H54 (cell line): ENCODE measurements at places on chromosomes 5 and 9.

- no peak for DNase-seq
Measured at GRCh38 chr5:91469517-91470165, 86.5 kb upstream of the ARRDC3 start.

DNA sequence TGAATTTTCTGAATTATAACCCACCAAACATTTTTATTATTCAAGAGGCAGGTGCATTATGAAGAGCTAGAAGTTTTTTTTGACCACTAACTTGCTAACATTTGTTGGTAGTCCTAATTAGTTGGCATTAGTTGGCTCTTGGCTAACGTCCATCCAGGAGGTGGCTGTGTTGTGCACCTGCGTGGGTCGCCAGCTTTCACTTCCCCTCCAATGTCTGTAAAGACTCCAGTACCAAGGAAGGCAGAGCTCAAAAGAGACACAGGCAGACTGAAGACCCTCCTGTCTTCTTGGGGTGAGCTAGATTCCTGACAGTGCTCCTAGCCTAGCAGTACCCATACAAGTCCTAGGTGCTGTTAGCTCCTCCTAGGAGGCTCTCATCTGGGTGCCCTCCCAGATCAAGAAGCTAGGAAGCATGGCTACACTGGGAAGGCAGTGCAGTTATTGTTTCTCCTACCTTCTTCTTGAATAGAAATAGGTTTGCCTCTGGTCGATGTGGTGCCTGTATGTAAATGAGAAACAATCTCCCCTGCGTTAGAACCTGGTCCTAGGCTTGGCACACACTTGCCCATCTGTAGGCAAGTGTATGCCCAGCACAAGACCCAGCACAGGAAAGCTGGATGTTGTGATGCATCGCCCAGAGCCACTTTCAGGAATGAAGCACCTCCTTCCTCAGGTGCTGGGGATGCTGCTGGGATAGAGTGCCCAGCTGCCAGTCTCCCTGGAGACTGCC, 190.9 kb downstream of the ICE1 start:
- no peak for DNase-seq

- DNase-seq, result no peak
Measured at GRCh38 chr9:14131356-14132088, 182.4 kb downstream of the NFIB start.

GRCh38 chr9:72454871-72455491, 66.4 kb upstream of the TMC1 start:
- no peak for DNase-seq

- no peak for DNase-seq
Measured at GRCh38 chr5:62585751-62586150, 7.1 kb downstream of the LRRC70 start.

GRCh38 chr5:88884608-88884877, 1.6 kb upstream of the MEF2C start:
- no peak for DNase-seq

DNA sequence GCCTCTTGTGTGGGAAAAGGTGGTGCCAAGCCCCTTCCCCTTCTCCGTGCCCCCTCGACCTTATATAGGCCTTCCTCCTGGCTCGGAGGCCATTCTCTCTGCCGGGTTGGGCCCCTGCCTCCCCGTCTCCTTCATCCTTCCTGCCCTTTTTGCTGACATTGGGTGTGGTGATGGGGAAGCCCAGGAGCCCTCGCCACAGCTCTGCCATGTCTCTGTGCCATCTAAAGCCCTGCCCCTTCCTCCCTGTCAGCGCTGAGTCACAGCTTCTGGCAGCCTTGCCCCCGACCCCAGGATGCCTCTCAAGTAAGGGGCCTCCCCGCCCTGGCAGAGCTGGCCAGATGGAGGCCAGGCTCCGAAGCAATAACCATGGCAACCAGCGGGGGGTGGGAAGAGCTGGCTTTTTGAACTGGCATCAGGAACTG, 30.4 kb downstream of the JADE2 start:
- DNase-seq, result peak; percentile 93

- DNase-seq, result no peak
Measured at GRCh38 chr5:157345485-157345884, 79.6 kb downstream of the CYFIP2 start.

DNA sequence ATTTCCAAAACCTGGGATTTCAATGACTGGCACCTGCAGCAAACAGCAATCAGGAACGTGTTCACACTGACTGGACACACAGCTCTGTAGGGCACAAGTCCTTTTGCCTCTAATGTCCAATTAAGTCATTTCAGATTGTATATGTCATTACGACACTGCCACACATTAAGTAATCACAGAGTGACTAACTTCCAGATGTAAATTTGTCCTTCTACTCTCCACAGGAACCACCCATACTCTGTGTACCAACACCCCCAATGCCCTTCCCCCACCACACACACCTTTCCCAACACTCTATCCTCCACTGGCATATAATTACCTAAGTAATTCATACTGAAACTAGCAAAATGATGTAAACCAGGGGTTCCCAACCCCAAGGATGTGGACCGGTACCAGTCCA, 30.5 kb downstream of the LARS1 start:
- no peak for DNase-seq

- no peak for DNase-seq
Measured at GRCh38 chr5:78953092-78953800, 31.9 kb downstream of the ARSB start.

GRCh38 chr5:171702135-171702770, 83.4 kb upstream of the SMIM23 start:
- DNase-seq, result no peak

DNA sequence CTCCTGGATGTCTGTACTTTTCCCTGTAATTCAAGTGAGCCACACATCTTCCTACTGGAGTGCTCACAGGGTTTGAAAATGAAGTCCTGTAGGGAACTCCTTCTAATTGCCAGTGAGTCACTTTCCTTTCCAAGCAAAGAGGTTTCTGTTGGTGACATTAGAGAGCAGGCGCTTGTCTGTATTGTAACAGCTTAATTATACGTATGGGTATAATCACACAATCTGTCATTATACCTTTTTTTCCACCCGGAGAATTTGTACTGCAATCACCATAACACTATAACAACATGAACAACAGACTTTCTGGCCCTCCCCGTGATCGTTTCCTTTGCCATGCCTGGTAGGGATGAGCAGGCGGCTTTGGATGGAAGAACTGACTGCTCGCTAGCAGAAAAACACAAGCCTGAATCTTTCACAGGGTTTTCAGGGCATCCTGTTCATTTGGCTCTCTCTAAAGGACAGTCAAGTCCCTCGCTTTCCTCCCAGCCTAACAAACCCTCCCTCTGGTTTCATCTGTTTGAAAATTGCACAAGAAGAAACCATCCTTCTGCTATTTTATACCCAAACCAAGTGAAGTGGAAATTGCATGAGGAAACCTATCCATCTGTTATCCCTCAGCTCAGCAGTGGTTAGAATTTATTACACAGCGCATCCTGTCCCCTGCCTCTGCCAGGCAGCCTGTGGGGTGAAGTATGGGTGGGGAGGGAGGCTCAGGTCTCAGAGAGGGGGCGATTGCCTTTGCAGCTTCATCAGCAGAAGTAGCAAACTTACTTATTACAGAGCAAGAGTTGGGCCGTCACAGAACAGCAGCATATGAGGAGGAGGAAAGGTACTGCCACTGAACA, 307.0 kb upstream of the TLE4 start:
- no peak for DNase-seq

DNA sequence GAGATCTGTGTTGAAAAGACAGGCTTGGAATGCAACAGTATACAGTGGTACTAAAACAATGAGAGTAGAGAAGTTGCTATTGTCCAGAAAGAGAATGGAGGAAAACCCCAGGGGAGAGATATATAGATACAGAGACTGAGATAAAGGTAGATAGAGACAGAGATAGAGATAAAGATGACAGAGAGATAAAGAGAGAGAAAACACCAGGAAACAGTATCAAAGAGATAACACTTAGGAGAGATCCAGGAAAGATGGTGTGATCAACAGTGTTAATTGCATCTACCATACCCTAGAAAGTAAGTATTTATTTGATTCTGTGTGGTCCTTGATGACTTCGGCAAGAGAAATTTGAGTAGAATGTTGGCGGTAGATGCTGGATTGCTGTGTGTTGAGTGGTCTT, 461.8 kb upstream of the RIOK2 start:
- no peak for DNase-seq

GRCh38 chr9:116765011-116765410, 77.9 kb downstream of the TRIM32 start:
- DNase-seq, result no peak

DNA sequence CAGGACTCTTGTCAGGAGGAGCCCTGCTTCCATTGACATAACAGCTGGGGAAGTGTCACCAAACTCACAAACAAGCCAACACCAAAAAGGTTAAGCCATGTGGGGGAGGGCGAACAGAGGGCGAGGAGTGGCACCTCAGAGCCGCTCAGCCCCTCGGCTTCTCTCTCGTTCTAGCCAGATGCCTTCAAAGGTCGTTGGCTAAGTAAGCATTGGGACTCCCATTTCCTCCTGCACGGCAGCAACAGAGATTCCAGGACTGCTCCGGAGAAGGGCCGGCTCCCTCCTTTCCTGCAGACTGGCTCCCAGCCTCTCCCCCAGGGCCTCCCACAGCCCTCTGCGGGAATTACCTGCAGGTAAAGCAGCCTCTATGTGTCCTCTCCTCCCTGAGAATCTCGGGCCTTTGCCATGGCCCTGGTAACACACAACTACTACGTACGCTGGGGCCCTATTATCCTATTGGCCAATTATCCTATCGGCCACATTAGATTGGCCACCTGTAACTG, 52.1 kb upstream of the RNU6ATAC start:
- no peak for DNase-seq

GRCh38 chr9:124332361-124333202, 74.8 kb downstream of the NEK6 start:
- no peak for DNase-seq

DNA sequence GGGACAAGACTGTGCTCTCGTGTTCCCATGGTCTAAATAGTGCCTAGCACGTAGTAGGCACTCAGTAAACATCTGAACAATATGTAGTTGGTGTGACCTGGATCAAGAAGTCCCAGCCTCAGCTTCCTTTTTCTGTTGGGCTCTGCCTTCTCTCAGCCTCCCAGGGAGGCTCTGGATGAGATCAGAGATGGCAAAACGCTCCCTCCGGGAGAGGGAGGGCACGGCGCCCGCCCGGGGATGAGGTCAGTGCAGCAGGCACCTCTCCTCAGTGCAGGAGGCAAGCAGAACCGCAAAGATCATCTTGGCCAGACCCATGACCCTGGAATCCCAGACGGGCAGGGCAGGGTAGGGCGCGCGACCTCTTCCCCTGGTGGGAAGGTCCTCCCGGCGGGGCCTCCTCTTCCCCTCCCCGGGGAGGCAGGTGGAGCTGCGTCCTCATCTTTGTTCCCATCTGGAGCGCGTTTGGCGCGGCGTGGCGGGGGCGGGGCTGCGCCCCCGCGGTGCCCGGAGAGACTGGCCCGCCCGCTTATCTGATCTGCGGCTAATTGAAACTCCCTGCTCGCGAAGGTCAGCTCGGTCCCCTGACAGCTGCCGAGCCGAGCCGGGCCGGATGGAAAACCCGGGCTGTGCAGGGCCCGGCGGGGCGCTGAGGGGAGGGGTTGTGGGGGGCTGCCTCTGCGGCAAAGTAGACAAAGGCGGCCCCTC, 60.9 kb downstream of the CXXC5 start:
- peak; percentile 91 for DNase-seq

DNA sequence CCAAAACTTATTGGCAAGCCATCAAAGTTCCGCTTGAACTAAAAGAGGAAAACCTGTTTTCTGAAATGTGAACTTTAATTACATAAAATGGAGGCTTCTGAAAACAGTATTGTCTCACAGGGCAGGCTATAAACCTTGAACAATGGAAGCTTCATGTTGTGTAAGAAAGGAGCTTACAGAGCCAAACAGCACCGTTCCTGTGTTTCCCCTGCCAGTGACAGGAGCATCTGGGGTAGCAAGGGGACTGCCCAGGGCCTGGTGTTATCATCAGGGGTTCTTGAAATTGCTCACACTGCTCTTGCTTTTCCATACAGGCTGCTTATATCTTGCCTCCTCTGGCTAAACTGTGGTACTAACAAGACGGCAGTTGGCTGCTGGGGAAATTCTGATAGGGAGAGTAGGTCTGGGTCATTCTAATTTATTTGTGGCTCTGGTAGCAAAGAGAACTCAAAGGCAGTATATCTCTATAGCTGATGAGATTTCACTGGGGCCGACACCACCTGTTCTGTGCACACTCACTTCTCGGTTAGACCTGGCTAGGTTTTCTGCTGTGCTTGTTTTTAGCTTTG, 40.4 kb downstream of the BASP1 start:
- DNase-seq, result no peak

GRCh38 chr5:60356745-60357144, 343.2 kb downstream of the DEPDC1B start:
- DNase-seq, result no peak

DNA sequence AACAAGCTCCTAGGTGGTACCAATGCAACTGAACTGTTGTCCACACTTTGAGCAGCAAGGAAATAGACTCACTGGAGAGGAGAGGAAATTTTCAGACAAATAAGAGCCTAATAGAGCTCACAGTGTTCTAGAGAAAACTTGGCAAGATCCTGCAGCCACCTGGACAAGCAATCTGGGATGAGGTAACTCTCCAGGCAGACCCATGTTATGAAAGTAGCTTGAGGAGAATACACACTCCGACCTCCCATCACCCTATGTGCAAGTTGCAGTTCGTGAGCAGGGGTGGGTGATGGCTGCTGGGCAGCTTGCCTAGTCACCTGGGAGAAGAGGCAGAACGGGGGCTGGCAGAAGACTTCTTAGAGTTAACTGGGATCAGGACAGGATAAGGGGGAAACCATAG, 102.2 kb downstream of the KLF4 start:
- no peak for DNase-seq
